Kidney (tissue), 22 donors: ENCODE measurements at places on chromosomes 7 and 10. TPM values are rescaled to one million over a fixed set of nuclear protein-coding genes. Genes with fewer than 3 reads are reported as not detected.

The HGF gene
- total RNA-seq = 23.8 TPM

- H3K36me3 ChIP-seq = no peaks in the 10 kb centered on the region
- H3K4me1 ChIP-seq = no peaks in the 10 kb centered on the region
- no peak overlapping the region for H3K27ac ChIP-seq
Measured at GRCh38 chr7:84393786-84394185, 199.2 kb upstream of the SEMA3A start.

The SAP25 gene
- 9.8 TPM for total RNA-seq

The SAMD9L gene
- total RNA-seq = 14.9 TPM
